ENCODE measurements at places on chromosomes 1 and 21.

- no peak for DNase-seq
Measured at GRCh38 chr1:5351366-5351765, 640.9 kb downstream of the NPHP4 start.

DNA sequence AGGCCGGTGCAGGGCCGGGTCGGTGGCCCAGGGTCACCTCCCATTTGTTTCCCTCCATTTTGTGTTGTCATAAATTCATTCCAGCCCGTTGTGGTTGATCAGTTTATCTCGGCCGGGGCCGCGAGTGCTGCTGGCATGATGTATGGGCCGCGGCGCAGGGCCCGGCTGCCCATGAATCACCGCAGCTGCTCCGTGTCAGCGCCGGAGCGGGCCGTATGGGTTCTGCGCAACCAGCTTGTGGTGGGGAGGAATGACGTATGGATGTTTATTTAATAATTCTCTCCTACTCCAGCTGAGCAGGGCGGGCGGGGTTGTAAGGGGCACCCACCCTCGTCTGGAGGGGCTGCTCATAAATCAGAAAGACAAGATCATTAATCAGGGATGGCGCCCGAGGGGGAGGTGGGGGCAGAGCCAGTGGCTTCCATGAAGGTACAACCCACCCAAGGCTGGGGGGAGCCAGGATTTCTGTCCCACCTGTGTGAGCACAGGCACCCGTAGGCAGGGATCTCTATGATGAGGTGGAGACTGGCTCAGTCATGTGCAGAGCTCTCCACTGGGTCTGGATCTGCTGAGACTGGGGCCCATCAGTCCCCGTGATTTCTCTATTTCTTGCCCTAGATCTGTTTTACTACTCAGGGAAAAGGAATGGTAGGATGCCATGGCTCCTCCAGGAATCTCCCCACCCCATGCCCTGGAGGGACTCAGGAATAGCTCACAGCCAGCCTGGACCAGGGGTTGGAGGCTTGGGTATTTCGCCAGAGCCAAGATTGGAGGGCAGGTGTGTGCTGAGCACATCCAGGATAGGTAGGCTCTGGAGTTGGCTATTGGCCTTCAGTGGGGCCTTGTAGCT is 27.8 kb downstream of the TMEM53 start:
- no peak for DNase-seq

GRCh38 chr1:16145030-16145661 is 10.7 kb downstream of the EPHA2 start:
- DNase-seq, result no peak

DNA sequence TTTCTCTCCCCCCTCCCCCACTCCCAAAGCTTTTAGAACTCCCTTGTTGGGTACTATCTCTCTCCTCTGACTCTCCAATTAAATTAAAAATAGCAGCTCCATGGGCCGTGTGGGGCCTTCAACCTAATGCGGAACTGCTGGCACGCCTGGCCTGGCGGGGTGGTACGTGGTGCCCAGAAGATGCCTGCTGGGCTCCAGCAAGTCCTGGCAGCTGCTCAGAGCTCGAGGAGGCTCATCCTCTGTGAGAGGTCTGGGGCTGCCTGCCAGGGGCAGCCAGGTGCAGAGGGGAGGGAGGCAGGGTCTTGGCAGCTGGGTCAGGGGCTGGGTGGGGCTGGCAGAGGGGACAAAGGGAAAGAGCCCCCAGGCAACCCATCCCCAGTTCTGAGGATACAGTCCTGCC is 74.4 kb downstream of the ACTL8 start:
- DNase-seq, result no peak

GRCh38 chr1:236868625-236869467 is 73.8 kb downstream of the MTR start:
- peak; percentile 19 for DNase-seq

DNA sequence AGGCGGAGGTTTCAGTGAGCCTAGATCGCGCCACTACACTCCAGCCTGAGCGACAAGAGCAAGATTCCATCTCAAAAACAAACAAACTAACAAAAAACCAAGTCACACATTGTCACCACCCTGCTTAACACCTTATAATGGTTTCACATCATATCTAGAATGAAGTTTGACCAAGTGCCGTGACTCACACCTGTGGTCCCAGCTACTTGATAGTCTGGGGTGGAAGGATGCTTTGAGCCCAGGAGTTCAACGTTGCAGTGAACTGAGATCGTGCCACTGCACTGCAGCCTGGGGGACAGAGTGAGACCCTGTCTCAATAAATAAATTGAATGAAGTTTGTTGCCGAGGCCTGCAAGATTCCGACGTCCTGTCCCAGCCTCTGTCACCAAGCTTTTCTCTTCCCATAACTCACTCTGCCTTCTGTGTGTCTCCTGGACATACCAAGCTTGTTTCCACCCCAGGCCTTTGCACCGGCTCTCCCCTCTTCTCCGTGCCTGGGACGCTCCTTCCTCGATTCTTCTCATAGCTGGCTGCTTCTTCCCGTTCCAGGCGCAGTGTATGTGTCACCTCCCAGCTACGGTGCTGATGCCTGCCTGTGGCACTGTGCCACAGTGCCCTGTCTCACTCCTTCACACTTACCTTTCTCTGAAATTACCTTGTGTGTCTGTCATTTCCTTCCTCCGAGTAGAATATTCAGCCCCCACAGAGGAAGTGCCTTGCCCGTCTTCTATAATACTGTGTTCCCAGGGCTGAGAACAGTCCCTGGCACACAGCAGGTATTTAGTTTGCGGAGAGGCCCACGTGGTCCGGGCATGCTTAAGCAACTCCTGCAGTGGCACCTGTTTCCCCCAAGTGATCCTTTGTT is 3.8 kb upstream of the SELENON start:
- DNase-seq, result no peak

- DNase-seq, result no peak
Measured at GRCh38 chr1:170929412-170929834, 5.9 kb upstream of the MROH9 start.

DNA sequence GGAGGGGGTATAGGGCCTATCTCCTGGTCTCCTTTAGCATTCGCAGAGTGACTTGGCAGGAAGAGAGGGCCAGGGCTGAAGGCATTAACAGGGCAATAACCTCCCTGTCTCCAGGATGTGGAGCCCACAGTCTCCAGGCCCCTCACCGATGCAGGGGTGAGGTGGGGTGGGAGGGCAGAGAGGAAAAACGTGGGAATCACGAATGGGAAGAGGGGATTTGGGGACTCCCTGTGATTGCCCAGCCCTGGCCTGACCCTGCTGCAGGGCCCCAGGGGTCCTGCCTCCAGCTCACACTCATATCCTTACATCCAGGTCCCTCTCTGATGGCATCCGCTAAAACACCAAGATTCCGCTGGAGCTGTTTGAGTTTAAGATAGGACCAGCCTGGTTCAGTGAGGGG is 14.6 kb downstream of the TFAP2E start:
- DNase-seq, result no peak

DNA sequence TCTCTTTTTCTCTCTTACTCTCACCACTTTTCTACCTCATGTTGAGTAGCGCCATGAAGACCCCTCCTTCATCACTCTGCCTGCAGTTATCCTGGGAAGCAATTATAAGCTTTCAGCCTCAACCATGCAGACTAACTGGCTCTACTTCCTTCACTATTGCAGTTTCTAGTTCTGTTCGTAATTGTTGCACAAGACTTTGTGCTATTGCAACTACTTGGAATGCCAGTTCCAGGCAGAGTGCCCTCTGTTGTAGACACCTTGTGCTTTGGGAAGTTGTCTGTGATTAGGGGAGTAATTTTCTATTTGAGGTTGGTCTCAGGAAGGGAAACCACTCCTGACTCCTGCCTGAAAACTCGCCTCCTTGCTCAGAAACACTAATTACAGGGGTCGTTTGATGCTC is 19.4 kb downstream of the PGM1 start:
- DNase-seq, result no peak
